Suprapubic skin (tissue), 4 donors: ENCODE measurements at places on chromosomes 7 and 10. TPM values are rescaled to one million over a fixed set of nuclear protein-coding genes. Genes with fewer than 3 reads are reported as not detected.

Gene CYP2C9
- total RNA-seq = 2.9 TPM

Gene FBXO24
- total RNA-seq = 0.47 TPM

Gene PLCE1
- total RNA-seq = 2.8 TPM

Gene SLC39A12
- total RNA-seq = not detected

- no peak for DNase-seq
Measured at GRCh38 chr7:70600993-70601392, 531.0 kb upstream of the GALNT17 start.

GRCh38 chr10:50397312-50398140, 146.2 kb upstream of the ASAH2 start:
- DNase-seq = no peak

DNA sequence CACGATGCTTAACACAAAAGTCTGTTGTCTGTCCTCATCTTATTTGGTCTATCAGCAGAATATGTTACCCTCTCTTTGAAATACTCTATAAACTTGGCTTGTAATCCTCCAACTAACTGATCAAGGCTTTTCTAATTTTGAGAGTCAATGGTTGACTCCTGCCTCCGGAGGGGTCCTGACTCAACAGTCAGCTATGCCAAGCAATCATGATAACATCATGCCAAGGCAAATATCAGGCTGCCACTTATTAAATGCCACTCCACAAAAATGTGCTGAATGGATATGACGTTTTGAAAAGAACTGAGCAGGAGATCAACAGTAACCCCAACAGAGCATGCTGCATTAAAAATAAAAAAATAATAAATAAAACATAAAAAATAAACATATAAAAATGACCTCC, 116.1 kb downstream of the PARD3 start:
- DNase-seq = no peak

- no peak for DNase-seq
Measured at GRCh38 chr10:71239946-71240795, 27.8 kb downstream of the UNC5B start.

- no peak for DNase-seq
Measured at GRCh38 chr10:73644015-73644743, 2.9 kb upstream of the MYOZ1 start.

DNA sequence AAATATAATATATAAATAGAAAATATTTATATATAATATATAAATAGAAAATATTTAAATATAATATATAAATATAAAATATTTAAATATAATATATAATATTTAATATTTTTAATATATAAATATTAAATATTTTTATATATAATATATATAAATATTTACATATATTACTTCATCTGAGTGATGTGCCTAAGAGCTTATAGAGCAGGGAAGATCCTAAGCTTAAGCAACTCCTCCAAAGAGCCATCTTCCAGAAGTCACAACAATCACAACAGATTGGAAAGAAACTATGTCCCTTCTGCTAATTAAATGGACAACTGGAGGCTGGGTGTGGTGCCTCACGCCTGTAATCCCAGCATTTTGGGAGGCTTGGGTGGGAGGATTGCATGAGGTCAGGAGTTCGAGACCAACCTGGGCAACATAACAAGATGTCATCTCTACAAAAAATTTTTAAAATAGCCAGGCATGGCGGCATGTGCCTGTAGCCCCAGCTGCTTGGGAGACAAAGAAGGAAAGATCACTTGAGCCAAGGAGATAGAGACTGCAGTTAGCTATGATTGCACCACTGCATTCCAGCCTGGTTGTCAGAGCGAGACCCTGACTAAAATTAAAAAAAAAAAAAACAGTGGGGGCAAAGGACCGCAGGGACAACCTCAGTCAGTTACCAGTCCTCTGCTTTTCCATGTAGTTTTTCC, 198.7 kb downstream of the SKIDA1 start:
- peak; percentile 9 for DNase-seq

DNA sequence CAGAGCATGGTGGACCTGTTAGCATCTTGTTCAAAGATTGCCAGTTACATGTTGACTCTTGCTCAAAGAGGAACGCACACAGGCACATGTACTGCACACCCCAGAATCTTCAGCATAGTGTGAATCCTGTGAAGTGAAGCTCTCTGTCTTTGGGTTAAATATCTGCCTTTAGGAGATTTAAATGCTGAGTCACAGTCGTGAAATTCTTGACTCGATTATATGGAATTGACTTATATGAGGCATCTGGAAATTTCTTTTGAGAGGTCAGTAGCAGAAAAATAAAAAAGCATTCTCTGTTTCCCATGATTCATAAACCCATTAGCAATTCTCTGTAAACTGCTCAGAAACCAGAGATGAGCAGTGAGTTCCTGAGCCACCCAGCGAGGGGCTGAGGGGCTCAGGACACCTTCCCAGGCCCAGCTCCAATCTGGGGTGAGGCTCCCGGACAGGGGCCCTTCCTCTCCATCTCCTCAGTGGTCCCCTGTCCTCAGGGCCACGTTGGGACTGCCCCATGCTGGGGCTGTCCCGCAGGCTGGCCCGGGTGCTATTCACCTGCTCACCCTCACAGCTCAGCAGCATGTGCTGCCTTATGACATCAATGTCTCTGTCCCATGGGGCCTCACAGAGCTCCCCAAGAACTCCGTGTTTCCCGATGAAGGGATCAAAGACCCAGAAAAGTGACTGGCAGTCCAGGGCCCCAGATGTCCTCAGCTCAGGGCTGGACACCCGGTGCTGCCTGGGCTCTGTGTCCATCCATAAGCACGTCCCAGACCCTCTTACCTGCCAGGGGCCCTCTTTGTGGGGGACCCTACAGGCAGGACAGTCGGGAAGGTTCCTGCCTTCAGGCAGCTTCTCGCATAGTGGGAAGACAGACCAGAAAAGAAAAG, 50.0 kb upstream of the INSIG1 start:
- no peak for DNase-seq

GRCh38 chr7:82665966-82666507, 222.5 kb upstream of the CACNA2D1 start:
- no peak for DNase-seq

GRCh38 chr10:19468413-19468812, 347.8 kb upstream of the PLXDC2 start:
- DNase-seq = no peak

DNA sequence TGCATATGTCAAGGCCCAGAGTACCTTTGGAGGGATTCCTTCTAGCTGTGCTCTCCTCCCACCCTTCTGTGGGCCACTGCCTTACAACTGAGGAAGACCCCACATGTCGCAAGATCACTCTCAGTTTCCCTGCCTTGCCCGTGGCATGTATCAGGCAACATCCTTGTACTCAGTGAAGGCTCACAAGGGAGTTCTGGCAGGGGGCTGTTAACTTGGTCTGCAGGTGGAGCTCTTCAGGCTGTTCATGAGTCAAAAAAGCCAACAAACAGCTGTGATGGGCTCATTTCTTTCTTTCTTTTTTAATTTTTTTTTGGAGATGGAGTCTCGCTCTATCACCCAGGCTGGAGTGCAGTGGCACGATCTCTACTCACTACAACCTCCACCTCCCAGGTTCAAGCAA, 513.0 kb upstream of the ANKRD30A start:
- DNase-seq = no peak

DNA sequence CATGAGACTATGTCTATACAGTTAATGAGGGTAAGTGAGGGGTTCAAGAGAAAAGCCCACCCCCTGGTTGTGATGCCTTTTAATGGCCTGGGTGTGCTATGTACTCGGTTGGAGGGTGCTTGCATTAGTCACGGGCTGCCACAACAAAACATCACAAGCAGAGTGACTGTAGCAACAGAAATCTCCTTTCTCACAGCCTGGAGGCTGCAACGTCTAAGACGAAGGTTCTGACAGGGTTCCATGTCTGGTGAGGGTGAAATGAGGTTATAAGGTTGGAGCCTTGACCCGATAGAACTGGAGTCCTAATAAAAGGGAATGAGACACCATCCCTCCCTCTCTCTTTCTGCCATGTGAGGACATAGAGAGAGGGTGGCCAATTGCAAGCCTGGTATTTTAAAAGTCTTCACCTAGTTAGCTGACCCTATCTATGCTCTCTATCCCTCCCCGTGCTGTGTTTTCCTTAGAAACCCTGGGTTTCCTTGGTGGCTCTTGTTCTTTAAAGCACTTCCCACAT, 126.0 kb upstream of the GDF10 start:
- no peak for DNase-seq
